ENCODE measurements at places on chromosomes 6 and 20.

- H3K36me3 ChIP-seq, result no peaks in the 10 kb centered on the region
- H3K4me3 ChIP-seq, result no peak overlapping the region
- DNase-seq, result no peak
- H3K27ac ChIP-seq, result no peak overlapping the region
Observed at GRCh38 chr6:42017021-42017643, 33.2 kb upstream of the TAF8 start.

DNA sequence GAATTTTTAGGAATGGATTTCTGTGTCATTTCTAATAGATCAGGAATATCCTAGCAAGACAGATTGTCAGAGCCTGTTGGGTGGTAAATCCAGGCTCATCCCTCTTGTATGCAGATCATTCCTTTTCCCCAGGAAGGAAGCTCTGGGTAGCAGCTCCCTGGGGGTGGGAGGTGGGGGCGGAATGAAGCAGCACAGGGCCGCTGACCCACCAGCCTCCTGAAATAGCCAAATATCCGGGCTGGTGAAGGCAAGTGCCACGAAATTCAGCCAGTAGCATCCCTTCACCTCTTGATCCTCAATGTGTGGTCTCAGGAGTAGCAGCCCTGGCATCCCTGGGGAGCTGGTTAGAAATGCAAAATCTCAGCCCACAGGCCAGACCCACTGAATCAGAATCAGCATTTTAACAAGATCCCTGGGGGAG is 256.9 kb downstream of the LRFN2 start:
- no peak for DNase-seq
- H3K27ac ChIP-seq, result no peak overlapping the region
- no peaks in the 10 kb centered on the region for H3K36me3 ChIP-seq
- no peak overlapping the region for H3K4me3 ChIP-seq
- no peaks in the 10 kb centered on the region for H3K4me1 ChIP-seq

DNA sequence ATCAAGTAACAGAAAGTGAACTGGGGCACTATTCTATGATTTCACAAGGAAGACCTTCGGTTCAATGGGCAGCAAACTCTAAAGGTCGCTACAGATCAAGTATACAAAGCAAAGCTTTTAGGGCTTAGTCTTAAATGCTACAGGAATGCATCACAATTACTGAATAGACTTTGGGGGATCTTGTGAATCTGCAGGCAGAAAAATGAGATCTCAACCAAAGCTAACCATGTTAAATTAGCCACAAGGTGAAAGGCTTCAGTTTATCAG is 98.0 kb upstream of the TMEM30A start:
- H3K36me3 ChIP-seq, result no peaks in the 10 kb centered on the region
- DNase-seq, result no peak
- H3K27ac ChIP-seq, result no peak overlapping the region
- H3K4me1 ChIP-seq, result peaks cover 2% of the 10 kb centered on the region
- H3K4me3 ChIP-seq, result no peak overlapping the region

GRCh38 chr6:139510040-139510790 is 135.8 kb upstream of the CITED2 start:
- peaks cover 2% of the 10 kb centered on the region for H3K4me1 ChIP-seq
- H3K27ac ChIP-seq, result no peak overlapping the region
- no peaks in the 10 kb centered on the region for H3K27me3 ChIP-seq

- H3K4me3 ChIP-seq, result no peak overlapping the region
- H3K27ac ChIP-seq, result no peak overlapping the region
- no peaks in the 10 kb centered on the region for H3K27me3 ChIP-seq
- no peaks in the 10 kb centered on the region for H3K4me1 ChIP-seq
Observed at GRCh38 chr6:167714152-167714551, 112.6 kb upstream of the AFDN start.

GRCh38 chr6:166736634-166737033 is 109.6 kb upstream of the RPS6KA2 start:
- DNase-seq, result no peak
- no peaks in the 10 kb centered on the region for H3K36me3 ChIP-seq
- no peak overlapping the region for H3K27ac ChIP-seq
- no peak overlapping the region for H3K4me3 ChIP-seq

- DNase-seq, result no peak
- H3K27me3 ChIP-seq, result no peaks in the 10 kb centered on the region
- no peak overlapping the region for H3K27ac ChIP-seq
- H3K36me3 ChIP-seq, result no peaks in the 10 kb centered on the region
- H3K4me1 ChIP-seq, result no peaks in the 10 kb centered on the region
- no peak overlapping the region for H3K4me3 ChIP-seq
Observed at GRCh38 chr6:47852727-47853126, 70.9 kb downstream of the OPN5 start.

GRCh38 chr20:24667689-24668383 is 198.4 kb downstream of the SYNDIG1 start:
- no peak overlapping the region for H3K4me3 ChIP-seq
- no peak overlapping the region for H3K27ac ChIP-seq
- no peaks in the 10 kb centered on the region for H3K4me1 ChIP-seq
- no peaks in the 10 kb centered on the region for H3K27me3 ChIP-seq
- H3K36me3 ChIP-seq, result no peaks in the 10 kb centered on the region

DNA sequence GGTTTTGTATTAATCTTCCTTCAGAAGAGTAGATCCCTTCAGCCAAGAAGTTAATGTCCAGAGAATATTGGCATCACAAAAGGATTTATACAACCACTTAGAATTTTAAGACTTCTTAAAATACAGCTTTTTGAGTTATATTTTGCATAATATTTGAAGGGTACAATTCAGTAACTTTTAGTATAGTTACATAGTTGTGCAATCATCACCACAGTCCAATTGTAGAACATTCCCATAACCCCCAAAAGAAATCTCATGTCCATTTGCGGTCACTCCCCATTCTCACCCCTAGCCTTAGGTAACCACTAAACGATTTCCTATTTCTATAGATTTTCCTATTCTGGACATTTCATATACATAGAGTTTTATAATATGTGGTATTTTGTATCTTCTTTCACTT is 126.4 kb downstream of the MAP3K4 start:
- H3K27me3 ChIP-seq, result no peaks in the 10 kb centered on the region
- no peak overlapping the region for H3K4me3 ChIP-seq
- H3K4me1 ChIP-seq, result no peaks in the 10 kb centered on the region
- no peak overlapping the region for H3K27ac ChIP-seq
- no peak for DNase-seq

- H3K27ac ChIP-seq, result no peak overlapping the region
- H3K4me1 ChIP-seq, result peaks cover 9% of the 10 kb centered on the region
- H3K4me3 ChIP-seq, result no peak overlapping the region
- H3K27me3 ChIP-seq, result no peaks in the 10 kb centered on the region
Observed at GRCh38 chr6:154161689-154162088, 122.6 kb downstream of the OPRM1 start.

- H3K27me3 ChIP-seq, result no peaks in the 10 kb centered on the region
- H3K4me3 ChIP-seq, result no peak overlapping the region
- no peaks in the 10 kb centered on the region for H3K4me1 ChIP-seq
- DNase-seq, result no peak
- H3K27ac ChIP-seq, result no peak overlapping the region
Observed at GRCh38 chr6:13370623-13371022, 42.3 kb upstream of the TBC1D7 start.

- no peak overlapping the region for H3K4me3 ChIP-seq
- DNase-seq, result no peak
- no peaks in the 10 kb centered on the region for H3K36me3 ChIP-seq
- H3K27me3 ChIP-seq, result no peaks in the 10 kb centered on the region
Observed at GRCh38 chr20:62675877-62676260, 32.8 kb upstream of the NTSR1 start.

DNA sequence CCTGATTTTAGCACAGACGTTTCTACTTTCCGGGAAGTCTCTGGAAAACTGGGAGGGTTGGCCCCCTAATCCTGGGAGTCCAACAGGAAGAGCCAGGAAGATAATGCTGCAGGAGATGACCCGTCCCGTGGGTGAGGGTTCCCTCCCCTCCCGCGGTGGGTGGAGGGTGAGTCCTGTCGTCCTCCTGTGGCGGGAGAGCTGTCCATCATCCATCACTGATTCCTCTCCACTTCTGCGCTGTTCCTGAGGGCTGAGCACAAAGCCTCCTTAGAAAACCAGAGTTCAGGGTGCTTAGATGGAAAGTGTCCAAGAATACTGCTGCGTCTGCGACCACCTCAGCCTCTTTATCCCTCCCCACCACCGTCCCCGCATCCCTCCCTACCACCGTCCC is 6.1 kb upstream of the CCR6 start:
- H3K27ac ChIP-seq, result no peak overlapping the region
- no peaks in the 10 kb centered on the region for H3K4me1 ChIP-seq
- no peaks in the 10 kb centered on the region for H3K27me3 ChIP-seq
- no peak overlapping the region for H3K4me3 ChIP-seq
- DNase-seq, result no peak

DNA sequence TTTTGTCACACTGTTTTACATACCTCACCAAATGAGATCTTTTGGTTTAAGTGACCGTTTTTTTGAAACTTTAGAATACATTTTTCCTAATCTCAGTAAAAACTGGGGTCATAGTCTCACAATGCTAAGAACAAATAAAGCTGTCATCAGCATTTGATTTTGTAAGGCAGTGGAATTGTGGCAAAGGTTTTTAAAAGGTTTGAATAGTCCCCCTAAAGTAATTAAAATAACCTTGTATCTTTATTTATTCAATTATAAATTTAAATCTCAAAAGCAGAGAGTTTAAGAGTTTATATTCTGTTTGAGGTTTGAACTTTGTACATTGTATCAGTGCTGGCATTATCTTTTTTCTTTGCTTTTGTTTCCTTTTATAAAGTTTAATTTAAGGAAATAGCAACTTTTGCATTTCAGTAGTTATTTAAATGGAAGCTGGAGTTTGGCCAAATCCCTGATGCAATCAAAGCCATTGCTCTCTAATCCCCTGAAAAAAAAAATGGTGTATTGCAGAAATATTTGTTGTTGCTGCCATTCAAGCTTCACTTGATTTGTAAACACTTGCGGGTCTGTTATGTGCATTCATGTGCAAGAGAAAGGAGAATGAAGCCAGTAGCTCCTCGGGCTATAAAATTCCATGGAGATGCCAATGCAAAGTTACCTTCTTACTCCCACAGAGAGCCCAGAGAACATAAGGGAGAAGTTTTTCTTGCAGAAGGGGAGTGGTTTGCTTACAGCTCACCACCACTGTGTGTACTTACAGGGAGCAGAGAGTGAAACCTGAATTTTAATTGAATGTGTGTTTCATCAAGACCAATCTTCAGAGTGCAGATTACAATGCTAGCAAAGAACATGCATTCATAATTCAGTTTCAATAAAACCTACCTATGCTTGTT is 391.8 kb downstream of the ARHGAP18 start:
- no peaks in the 10 kb centered on the region for H3K4me1 ChIP-seq
- H3K36me3 ChIP-seq, result no peaks in the 10 kb centered on the region
- H3K27me3 ChIP-seq, result no peaks in the 10 kb centered on the region
- H3K27ac ChIP-seq, result no peak overlapping the region
- no peak overlapping the region for H3K4me3 ChIP-seq

DNA sequence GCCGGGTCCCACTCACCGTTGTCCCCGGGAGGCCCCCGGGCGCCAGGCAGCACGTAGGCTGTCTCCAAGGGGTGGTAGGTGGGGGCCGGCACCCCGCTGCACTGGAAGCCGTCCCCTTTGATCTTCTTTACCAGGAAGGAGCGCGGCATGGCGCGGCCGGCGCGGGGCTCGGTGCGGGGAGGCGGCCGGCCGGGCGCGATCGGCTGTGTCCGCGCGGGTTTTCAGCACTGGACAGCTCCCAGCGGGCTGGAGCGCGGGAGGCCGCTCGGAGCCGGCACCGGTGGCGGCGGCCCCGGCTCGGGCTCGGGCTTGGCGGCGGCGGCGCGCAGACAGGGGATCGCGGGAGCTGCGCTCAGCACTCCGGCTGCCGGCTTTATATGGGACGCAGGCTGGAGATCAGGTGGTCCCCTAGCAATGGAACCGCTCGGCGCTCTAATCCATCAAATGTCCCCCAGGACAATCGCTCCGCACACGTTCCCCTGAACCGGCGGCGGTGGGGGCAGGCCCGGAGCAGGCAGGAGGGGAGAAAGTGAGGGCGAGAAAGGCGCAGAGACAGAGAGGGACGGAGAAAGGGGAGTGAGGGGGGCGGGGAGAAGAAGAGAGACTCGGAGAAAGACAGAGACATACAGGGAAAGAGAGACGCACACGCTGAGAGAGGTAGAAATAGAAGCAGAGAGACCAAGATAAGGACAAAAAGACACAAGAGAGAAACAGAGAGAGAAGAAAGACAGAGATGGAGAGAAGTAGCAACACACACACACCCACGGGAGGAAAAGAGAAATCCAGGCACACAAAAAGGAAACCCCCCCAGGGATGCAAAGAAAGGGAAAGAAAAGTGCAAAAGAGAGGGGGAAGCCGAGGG is at the start of gene SCRT2:
SCRT2 (minus strand) TSS at position 350 of the 862 bp plus-strand sequence; CDS start at position 149, 201 bp downstream.
- H3K27me3 ChIP-seq, result peaks cover 2% of the 10 kb centered on the region
- H3K4me1 ChIP-seq, result no peaks in the 10 kb centered on the region
- DNase-seq, result peak; percentile 87

GRCh38 chr20:50572938-50573777 is 63.0 kb downstream of the PTPN1 start:
- peaks cover 34% of the 10 kb centered on the region for H3K36me3 ChIP-seq
- H3K4me1 ChIP-seq, result peaks cover 16% of the 10 kb centered on the region

Data from kidney (tissue), 22 donors.